ENCODE measurements at places on chromosomes 7 and 10.

DNA sequence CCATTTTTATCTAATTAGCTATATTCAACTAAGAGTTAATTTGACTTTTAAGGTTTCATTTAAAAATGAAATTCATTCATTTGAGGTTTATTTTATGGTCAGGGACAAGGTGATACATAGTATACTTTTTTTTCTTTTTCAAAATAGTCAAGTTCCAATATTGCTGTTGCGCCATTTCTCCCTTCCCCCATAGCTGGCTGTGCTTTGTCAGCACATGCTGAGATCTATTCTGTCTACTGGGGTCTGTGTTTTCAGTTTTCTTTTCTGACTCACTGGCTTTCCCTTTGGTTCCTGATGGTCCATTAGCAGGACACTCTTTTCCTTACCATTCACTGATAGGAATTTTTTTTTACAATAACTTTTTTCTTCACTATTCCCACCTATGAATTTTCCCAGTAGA lies 336.4 kb upstream of the TMEM229A start:
- no peak for DNase-seq

GRCh38 chr7:44044315-44045225 lies at the start of gene DBNL:
Gene DBNL, plus strand, starts transcription at chr7:44044702. Its CDS starts 36 bp downstream, at chr7:44044738.
- DNase-seq = peak; percentile 93

DNA sequence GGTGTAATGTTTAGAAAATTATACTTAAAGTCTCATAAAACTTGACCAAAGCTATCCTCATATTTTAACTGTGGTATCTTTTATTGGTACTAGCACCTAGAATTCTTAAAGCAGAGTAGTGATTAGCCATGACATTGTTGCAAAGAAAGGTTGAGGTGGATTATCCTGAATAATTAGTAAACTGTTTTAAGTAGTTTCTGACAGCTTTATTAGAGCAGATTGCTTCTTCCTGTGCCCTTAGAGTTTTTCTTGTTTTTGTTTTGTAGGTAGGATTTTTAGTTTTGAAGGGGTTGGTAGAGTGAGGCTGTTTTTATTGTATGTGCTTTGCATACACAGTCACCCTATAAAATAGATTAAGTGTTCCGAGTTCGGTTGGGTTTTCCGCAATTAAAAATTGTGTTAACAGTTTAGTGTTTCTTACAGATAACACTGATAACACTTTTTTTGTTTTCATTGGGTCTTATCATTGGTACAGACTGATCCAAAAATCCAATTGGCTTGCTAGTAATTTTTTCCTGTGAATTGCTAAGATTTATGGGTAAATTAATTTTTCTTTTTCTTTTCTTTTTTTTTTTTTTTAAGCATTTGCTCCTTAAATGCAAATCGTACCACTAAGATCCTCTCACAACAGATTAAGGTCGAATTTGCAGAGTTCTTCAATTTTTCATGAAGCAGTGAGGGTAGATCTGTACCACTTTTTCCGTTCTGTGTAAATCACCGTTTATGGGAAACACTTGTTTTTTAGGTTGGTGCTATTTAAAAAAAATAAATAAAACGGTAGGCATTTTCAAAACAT lies 2.1 kb upstream of the PBLD start:
- DNase-seq = no peak

- DNase-seq = peak; percentile 89
These were observed 864 bp downstream of the CDCA7L start for GRCh38 chr7:21944616-21945453.

DNA sequence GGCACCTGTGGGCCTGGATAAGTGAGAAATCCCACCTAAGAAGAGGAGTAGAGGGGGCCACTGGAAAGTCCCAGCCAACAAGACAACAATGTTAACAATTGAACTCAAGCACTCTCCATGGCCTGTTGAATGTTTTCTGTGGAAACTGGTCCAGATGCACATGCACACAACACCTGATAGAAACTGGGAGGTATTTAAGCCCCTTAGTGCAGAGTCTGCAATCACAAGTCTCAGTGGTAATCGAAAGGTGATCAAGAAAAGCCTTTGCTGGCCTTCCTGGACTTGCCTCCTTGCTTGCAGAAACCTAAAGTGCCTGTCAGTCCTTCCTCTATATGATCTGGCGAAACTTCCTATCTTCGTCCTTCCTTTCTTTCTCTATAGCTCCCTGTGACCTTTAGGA lies 30.6 kb upstream of the HNRNPH3 start:
- DNase-seq = peak; percentile 30

- DNase-seq = peak; percentile 52
These were observed 24.6 kb upstream of the RNF148 start for GRCh38 chr7:122727354-122727753.

- no peak for DNase-seq
These were observed 217.1 kb downstream of the DIP2C start for GRCh38 chr10:472241-472910.

DNA sequence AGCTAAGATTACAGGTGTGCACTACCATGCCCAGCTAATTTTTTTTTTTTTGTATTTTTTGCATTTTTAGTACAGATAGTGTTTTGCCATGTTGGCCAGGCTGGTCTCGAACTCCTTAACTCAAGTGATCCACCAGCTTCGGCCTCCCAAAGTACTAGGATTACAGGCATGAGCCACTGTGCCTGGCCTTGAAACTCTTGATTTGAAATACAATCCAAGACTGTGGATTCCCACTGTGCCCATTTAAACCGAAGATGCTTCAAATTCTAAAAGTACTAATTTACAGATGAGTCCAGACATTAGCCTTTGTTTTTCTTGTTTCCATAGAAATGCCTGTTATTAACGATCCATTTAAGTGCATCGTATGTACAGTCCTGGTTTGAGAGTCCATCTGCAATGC lies 130.9 kb downstream of the CACNA2D1 start:
- DNase-seq = no peak

DNA sequence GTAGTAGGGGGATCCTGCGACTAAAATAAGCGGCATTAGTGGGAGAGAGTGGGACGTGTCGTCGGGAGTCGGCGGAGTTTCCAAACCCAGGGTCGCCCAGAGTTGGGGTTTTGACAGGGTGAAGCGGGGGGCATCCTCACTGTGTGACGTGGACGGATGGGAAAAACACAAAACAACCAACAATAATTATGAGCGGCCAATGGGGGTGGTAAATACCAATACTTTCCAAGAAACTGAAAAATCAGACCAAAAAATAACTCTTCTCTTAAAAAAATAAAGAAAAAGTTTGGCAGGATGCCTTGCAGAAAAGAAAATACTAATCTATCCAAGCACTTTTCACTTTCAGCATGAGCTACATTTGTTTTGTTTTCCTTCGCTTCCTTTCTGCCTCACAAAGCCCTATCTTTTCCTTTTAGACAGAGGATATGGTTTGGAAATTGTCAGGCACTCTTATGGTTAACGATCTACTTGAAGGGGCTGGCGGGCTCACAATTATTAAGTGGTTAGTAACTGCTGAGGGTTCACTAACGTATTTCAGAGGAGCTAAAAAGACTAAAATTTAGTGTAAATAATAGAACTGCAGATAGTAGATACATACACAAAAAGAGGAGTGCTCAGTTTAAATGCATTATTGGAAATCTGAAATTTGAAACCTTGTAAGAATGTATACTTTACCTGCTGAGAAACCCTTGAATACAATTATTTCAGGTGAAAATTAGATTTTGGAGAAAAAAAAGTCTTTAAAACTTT lies 802 bp upstream of the CDK6 start:
- no peak for DNase-seq

- DNase-seq = no peak
These were observed 31.5 kb upstream of the LHFPL3 start for GRCh38 chr7:104296900-104297299.

DNA sequence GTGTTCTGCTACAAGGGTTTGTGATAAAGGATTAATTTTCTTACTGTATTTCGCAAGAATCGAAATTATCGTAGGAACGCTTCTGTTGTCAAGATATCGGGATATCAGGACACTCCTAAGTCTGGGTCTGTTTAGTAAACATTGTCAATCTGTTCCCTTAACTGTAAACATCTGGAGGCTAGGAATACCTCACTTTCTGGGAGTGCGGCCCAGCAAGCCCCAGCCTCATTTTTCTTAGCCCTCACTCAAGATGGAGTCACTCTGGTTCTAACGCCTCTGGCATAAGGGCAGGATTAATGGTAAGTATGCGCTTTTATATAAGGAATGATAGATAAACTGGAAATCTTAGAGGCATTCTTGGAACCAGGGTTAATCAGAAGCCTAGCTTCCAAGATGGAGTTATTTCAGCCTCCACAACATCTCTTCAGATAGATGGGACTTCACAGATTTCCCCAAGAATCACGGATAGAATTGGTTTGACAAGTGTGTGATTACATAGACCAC lies 30.1 kb upstream of the CCL24 start:
- no peak for DNase-seq

- DNase-seq = no peak
These were observed 746.5 kb downstream of the LRMDA start for GRCh38 chr10:76177936-76178335.

GRCh38 chr10:112215342-112215774 lies 31.8 kb upstream of the GPAM start:
- no peak for DNase-seq

DNA sequence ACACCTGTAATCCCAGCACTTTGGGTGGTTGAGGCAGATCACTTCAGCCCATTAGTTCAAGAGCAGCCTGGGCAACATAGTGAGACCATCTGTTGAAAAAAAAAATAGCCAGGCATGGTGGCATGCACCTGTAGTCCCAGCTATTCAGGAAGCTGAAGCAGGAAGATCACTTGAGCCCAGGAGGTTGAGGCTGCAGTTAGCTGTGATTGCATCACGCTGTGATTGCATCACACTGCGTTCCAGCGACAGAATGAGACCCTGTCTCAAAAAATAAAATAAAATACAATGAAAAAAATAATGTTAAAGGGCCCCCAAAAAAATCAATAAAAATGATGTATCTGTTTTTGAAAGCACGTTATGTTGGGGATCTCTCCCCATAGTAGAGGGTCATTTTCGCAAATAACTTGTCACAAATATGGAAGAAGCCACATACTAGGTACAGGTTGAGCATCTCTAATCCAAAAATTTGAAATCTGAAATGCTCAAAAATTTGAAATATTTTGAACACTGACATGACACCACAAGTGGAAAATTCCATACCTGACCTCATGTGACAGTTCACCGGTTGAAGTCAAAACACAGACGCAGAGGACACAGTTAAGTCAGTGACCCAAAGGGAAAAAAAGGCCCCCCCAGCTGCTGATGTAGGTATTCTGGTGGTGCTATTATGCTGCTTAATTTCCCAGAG lies 9.5 kb downstream of the CISD1 start:
- no peak for DNase-seq

- peak; percentile 93 for DNase-seq
These were observed 11.8 kb downstream of the NT5C2 start for GRCh38 chr10:103181244-103181643.

GRCh38 chr10:19117438-19117837 lies 68.8 kb downstream of the MALRD1 start:
- no peak for DNase-seq

Data from MM.1S (cell line).